ENCODE measurements at places on chromosomes 13 and 19. TPM values are rescaled to one million over a fixed set of nuclear protein-coding genes. Genes with fewer than 3 reads are reported as not detected.

Gene KCNRG
- 0.34 TPM for total RNA-seq

Gene UNC13A
- not detected for total RNA-seq

- DNase-seq = no peak
Measured at GRCh38 chr13:44575035-44575434, 1.1 kb downstream of the TSC22D1 start.

DNA sequence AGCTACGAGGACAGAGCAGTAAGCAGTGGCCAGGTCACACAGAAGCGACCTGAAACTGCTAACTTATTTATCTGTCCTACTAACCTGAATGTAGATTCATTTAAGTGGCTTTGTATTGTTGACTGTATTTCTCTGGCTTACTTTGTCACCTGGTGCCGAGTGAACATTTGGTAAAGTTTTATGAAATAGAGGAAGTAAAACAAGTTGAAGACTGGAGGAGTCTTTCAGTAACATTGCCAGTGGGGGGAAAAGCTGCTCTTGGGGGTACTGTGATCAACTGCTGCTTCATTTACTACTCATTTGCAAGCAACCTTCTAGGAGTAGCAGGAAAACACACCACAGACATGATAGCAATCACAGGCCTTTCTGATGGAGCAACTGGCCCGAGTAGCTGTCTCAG, 615.0 kb downstream of the FGF9 start:
- DNase-seq = no peak

Gene PSG3
- not detected for total RNA-seq

DNA sequence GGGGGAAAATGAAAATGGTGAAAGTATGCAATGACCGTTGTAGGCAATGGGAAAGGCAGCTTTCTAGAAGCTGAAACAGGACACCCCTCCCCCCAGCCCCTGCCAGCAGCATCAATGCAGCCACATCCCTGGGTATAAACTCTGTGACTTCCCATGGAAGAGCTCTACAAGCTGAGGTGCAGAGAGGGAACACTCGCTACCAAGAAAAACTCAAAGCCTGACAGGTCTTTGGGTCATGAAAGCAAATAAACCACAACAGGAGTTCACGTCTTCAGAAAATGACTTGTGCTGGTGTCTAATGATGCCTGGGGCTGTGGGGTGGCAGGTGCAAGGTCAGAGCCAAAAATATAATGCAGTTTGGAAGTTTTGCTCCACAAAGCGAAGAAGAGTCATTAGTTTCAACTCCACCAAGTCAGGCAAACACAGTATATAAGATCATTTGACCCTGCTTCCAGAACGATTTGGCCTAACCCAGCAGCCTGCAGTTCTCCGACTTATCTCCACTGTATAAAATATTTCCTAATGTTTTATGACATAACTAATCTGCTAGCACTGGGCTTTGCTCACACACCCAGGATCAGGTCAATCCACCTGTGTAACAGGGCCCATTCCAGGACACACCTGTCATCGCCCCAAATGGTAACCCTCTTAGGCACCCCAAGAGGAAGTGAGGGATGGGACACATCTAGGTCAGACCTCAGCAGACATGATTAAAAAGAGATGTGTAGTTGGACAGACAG, 102.1 kb downstream of the IRS2 start:
- no peak for DNase-seq

Gene MISP
- total RNA-seq = not detected

Gene PPP1R37
- 20.4 TPM for total RNA-seq

DNA sequence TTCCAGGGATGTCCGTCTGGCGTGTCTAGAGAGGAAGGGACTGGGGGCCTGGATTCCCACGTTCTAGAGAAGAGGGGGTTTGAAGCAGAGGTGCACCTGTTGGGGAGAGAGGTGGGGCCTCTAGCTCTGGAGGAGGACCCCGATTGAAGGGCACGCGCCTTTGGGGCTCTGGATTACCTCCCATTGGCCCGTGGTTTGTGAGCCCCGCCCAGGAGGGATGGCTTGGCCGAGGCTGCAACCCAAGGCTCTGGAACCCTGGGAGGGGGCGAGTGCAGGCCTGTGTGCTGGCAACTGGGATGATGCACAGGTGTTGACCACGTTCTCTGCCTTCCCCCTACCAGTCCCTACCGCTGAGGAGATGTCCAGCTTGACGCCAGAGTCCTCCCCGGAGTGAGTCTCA, 20.2 kb downstream of the TMEM150B start:
- no peak for DNase-seq

DNA sequence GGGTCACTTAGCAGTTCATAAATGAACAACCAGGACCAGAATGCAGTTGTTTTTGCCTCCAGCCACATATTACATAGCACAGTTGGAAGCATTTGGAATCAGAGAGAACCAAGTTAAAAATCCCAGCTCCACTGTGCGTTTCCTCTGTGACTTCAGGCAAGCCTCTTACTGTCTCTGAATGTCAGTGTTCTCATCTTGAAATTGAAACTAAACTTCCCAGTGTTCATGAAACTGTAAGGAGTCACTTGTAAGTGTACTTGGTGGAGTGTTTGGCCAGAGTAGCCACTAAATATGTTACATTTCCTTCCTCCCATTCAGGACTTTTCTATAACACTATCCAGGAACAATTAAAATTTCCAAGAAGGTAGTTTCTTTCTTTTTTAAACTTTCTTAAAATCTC, 276.8 kb downstream of the KCNRG start:
- no peak for DNase-seq

GRCh38 chr13:97967948-97968347, 14.5 kb downstream of the IPO5 start:
- no peak for DNase-seq

- DNase-seq = no peak
Measured at GRCh38 chr13:96490496-96490989, 400.6 kb downstream of the HS6ST3 start.

GRCh38 chr13:40878321-40878720, 88.9 kb downstream of the SLC25A15 start:
- no peak for DNase-seq

DNA sequence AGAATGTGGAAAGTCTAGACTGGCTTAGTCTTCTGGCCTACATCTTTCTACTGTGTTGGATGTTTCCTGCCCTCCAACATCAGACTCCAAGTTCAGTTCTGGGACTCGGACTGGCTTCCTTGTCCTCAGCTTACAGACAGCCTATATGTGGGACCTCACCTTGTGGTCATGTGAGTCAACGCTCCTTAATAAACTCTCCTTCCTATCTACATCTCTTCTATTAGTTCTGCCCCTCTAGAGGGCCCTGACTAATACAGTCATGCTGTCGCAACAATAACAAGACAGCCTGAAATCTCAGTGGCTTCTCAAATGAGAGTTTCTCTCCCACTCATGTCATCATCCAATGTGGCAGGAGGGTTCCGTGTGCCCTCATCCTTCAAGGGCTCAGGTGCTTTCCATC, 347.8 kb downstream of the MZT1 start:
- no peak for DNase-seq

Gene ZNF90
- total RNA-seq = 4.6 TPM

DNA sequence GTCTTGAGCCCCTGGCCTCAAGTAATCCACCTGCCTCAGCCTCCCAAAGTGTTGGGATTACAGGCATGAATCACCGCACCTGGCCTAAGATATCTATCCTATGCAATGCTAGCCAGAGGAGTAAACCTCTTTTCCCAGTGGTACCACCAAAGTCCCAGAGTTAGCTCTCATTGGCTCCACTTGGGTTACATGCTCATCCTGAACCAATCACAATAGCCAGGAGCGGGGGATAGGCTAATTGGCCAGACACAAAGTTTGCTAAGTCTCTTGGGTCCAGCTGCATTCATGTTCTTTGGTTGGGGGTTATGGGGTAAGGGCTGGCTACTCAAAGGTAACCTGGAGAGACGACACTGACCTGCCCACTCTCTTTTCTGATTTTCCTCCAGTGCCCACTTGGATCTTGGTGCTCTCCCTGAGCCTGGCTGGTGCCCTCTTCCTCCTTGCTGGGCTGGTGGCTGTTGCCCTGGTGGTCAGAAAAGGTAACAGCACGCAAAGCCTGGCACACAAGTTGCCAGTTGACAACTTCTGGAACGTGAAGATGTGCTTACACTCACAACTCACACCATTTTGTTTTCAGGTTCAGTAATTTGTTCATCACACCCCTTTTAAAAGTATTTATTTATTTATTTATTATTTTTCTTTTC, 7.8 kb downstream of the C19orf38 start:
- DNase-seq = no peak
